ENCODE measurements at places on chromosomes 11 and 22.
A peak's percentile ranks its signal among the peaks of the same experiment; 100 is the strongest.

DNA sequence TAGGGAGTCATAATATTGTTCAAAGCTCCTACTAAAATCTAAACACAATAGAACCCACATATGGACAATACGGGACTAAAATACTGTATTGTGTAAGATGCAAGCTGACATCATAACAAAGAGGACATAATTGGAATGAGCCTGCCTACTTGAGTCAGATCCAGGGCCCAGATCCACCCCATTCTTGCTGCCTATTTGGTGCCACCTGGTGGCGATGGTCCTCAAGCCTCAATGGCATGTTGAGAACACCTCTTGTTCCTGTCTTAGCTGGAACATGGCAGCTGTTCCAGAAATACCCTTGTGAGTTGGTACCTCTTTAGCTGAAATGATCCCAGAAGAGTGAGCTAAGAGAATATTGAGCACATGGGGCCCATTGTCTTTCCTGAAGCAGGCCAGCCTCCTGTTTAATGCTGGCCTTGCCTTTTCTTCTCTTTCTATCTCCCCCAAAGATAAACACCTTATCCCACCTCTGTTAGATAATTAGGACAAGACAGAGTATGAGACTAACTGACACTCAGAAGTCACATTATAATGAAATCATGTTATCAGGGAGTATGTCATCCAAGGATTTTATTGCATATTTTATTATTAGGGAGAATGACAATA is 680.9 kb upstream of the ANO5 start:
- no peak for DNase-seq

DNA sequence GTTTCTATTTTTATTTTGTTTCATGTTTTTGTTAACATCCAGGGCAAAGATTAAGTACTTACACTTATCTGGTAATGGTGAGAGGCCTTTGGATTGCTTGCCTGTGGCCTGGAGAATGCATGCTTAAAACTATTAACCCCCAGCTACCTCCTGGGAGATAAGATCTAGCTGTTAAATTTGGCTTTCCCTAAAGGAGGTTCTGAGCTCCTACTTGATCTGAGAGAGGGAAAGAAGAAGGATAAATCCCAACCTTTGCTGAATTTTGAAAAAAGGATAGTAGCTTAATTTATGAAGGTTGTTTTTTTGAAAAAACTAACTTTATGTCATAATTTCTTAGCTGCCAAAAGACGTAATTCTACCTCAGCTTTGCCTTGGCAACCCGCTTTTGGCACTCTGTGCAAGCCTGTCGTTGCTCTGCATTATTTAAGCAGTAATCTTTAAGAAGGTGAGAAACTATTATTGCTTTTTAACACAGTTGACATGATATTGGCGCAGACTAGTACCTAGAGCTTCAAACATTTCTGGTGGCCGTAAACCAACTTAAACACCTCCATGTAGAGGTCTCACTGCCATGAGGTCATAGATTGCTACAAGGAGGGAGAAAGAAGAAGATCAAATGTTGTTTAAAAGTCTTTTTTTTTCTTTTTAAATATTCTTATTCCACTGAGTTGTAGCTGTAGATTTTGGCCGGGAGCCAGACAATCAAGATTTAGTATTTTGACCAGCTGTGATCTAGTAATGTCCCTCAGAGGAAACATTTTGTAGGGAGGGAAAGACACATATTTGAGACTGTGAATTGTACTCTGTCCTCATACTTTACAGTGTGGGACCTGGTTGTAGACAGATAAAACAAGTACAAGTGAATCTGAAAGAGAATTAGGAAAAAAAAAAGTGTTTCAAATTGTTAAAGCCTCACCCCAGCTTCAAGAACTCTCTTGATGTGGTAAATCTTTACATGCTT is 74.4 kb downstream of the WNT11 start:
- DNase-seq: no peak

GRCh38 chr11:104852811-104853210 is 45.4 kb downstream of the CASP12 start:
- DNase-seq: no peak

GRCh38 chr11:70313945-70314344 is 43.5 kb downstream of the PPFIA1 start:
- no peak for DNase-seq

- no peak for DNase-seq
Observed at GRCh38 chr11:118448294-118448693, 12.0 kb downstream of the KMT2A start.

DNA sequence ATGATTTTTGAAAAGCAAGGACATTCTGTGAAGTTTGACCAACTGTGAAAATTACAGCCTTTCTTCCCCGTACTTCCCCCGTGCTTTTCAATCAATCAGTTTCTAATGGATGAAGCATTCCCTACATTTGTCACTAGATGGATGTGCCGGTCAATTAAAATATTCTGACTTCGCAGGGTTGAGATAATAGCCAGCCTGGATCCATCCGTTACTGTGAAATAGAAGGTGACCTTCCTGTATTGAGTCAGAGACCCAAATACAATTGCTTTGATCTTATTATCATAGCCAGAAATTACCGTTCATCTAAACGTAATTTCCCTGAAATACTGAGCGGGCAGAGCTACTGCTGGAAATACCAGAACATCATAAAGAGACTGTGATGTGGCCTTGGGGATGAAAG is 21.1 kb upstream of the PARVB start:
- no peak for DNase-seq

DNA sequence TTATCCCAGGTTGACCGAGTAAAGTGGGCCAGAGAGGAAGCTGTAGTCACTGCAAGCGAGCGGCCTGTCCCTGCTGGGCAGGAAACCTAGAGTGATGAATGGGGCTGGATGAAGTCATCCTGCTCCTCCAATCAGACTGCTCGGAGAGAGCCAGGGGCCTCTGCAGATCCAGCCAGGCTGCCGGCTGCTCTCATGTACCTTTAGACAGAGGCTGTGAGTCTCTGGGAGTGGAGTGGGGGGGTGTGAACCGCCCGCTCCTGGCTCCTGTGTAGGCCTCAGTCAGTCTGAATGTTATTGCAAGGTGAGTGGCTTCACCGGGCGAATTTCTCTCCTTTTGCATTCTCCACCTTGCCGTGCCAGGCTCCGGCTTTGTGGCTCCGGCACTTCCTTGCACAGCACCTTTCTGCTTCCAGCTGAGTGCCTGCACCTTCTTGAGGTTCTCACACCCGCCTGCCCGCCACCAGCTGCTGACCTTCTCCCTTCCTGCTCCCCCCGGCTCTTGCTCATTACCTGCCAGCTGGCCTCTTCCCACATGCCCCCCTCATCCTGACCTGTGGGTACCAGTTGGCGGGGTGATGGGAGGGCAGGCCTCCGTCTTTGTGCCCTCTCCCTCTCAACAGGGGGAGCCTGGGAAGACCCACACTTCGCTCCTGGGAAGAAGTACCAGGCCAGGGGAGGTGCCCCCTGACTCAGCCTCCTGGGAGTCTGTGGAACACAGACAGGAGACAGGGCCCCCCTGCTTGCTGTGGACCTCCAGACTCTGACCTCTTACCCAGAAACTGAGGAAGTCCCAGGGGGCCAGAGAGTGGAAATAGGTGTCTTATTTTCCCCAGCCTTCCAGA is 79.9 kb downstream of the GRAMD1B start:
- DNase-seq: no peak

- no peak for DNase-seq
Observed at GRCh38 chr22:38442967-38443627, 11.9 kb downstream of the KCNJ4 start.

DNA sequence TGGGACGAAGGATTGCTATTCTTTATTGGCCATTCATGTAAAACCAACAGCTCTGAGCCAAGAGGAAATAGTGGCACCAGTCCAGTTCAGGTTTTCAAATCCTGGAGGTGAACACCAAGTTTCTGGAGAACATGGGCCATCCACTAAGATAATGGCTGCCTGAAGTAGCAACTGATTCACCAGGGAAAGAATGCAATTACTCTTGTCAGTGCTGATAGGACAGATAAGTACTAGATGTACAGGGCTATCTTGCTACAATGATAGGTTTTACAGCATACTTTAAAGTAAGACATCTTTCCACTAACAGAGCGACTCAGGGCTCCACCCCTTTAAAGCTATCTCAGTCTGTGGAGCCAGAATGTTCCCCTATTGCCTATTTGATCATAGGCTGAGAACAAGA is 36.8 kb upstream of the APOA1 start:
- no peak for DNase-seq

DNA sequence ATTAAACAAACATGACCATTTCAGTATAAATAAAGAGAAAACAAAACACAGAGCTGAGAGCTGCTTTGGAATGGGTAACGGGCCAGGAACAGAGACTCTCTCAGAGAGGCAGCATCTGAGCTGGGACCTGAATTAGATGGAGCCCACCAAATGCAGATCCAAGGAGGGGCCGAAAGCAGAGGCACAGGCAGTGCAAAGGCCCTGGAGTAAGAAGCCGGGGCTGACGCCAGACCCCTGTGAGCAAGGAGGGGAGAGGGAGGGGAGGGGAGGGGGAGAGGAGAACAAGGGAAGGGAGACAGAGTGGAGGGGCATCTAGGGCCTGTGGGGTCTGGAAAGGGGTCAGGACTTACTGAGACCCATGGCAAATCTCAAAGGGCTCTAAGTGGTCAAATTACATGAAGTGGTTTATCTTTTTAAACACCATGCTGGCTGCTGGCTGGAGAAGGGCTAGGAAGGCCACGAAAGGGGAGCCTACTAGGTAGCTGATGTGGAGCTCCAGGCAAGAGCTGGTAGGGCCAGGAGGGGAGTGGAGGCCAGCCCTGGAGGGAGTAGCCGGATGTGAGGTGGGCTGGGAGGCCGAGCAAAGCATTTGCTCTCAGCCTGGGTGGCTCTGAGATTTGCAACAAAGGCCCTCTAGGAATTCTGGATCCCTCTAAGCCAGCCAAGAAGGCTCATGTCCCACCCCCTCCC is 3.2 kb downstream of the OSBPL5 start:
- DNase-seq: no peak

- no peak for DNase-seq
Observed at GRCh38 chr11:36398231-36398953, 102.3 kb downstream of the PRR5L start.

DNA sequence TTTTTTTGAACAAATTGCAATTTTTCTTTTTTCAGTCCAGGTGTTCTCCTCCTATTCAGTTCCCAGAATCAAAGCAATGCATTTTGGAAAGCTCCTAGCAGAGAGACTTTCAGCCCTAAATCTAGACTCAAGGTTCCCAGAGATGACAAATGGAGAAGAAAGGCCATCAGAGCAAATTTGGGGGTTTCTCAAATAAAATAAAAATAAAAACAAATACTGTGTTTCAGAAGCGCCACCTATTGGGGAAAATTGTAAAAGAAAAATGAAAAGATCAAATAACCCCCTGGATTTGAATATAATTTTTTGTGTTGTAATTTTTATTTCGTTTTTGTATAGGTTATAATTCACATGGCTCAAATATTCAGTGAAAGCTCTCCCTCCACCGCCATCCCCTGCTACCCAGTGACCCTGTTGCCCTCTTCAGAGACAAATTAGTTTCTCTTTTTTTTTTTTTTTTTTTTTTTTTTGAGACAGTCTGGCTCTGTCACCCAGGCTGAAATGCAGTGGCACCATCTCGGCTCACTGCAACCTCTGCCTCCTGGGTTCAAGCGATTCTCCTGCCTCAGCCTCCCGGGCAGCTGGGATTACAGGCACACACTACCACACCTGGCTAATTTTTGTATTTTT is 6.2 kb upstream of the UBE4A start:
- no peak for DNase-seq

DNA sequence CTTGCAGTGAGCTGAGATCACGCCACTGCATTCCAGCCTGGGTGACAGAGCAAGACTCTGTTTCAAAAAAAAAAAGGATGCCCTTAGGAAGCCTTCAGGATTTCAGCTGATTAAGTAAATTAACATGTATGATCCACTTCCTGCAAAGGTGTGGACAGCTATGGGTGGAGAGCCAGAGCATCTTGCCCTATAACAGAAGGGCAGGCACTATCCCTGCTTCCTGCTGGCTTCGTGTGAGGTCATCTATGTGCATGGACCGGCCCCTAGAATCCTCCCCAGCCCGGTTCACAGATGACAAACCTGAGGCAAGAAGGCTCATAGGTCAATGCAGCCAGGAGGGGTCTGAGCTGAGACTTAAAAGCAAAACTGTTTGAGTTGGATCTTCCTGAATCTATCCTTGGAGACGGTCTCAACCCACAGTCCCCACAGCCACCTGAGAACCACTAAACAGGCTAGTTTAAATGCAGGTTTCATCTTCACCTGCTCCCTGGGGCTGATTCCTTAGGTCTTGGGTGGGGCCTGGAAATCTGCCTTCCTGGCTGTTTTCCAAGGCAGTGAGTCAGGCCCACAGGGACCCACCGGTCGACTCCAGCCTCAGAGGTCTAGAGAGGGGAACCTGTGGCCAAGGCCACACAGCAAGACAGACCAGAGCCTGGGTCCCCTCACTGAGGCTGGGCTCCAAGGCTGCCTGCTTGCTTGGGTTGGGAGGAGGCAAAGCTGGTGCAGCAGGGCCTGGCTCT is 55.2 kb upstream of the MPEG1 start:
- no peak for DNase-seq

GRCh38 chr11:114816791-114817190 is 138.5 kb downstream of the NXPE2 start:
- no peak for DNase-seq

DNA sequence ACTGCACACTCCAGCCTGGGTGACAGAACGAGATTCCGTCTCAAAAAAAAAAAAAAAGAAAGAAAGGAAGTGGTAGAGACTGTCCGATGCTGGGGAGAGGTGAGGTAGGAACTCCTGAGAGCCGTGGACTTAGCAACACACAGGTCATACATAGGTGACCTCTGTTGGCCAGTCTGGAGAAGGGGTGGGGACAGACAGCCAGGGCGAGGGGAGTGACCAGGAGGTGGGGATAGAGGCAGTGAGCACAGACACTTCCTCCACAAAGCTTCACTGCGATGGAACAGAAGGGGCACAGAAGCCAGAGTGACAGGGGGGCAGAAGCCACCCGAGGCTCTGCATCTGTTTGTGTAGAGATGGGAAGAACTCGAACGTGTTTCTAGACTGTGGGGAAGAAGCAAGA is 47.1 kb downstream of the MYH9 start:
- no peak for DNase-seq

- DNase-seq: peak; percentile 7
Observed at GRCh38 chr11:24453129-24453718, 43.6 kb upstream of the LUZP2 start.

- no peak for DNase-seq
Observed at GRCh38 chr22:17303840-17304779, 65.2 kb upstream of the CECR2 start.
